ENCODE measurements at places on chromosomes 11 and 22. TPM values are rescaled to one million over a fixed set of nuclear protein-coding genes. Genes with fewer than 3 reads are reported as not detected.

RASSF10 gene
- not detected for total RNA-seq

CALCA gene
- 1.0 TPM for total RNA-seq

CARS1 gene
- 106 TPM for total RNA-seq

SEPTIN3 gene
- 3.6 TPM for total RNA-seq

CWF19L2 gene
- 23.3 TPM for total RNA-seq

RBMXL2 gene
- total RNA-seq, result not detected

OR2D2 gene
- not detected for total RNA-seq

RIN1 gene
- 6.4 TPM for total RNA-seq

OR51B2 gene
- not detected for total RNA-seq

MLC1 gene
- total RNA-seq, result 0.37 TPM

GP1BB gene
- total RNA-seq, result 12.6 TPM

FBLN1 gene
- 96.4 TPM for total RNA-seq

RAB30 gene
- 11.6 TPM for total RNA-seq

ACTN3 gene
- not detected for total RNA-seq

KRTAP5-8 gene
- not detected for total RNA-seq

TH gene
- not detected for total RNA-seq

CHRDL2 gene
- total RNA-seq, result 11.6 TPM

UPB1 gene
- total RNA-seq, result 0.11 TPM

DMC1 gene
- total RNA-seq, result 1.7 TPM

SPINDOC gene
- 94.5 TPM for total RNA-seq

TMEM191C gene
- total RNA-seq, result 1.7 TPM

TTC36 gene
- total RNA-seq, result 1.1 TPM

PARVG gene
- total RNA-seq, result 14.7 TPM

OR8D4 gene
- not detected for total RNA-seq

ABCC8 gene
- not detected for total RNA-seq

All from A673 (cell line).